ENCODE measurements at places on chromosomes 13 and 19. TPM values are rescaled to one million over a fixed set of nuclear protein-coding genes. Genes with fewer than 3 reads are reported as not detected.

- H3K4me1 ChIP-seq, result peaks cover 7% of the 10 kb centered on the region
- peaks cover 1% of the 10 kb centered on the region for H3K36me3 ChIP-seq
- peak; percentile 89 for DNase-seq
- no peak overlapping the region for H3K27ac ChIP-seq
- H3K4me3 ChIP-seq, result no peak overlapping the region
Measured at GRCh38 chr19:48351341-48351752, 12.4 kb downstream of the TMEM143 start.

The ZIC2 gene
- total RNA-seq, result not detected

GRCh38 chr13:22278336-22278929 lies 607.6 kb downstream of the FGF9 start:
- peak; percentile 81 for DNase-seq
- no peaks in the 10 kb centered on the region for H3K27me3 ChIP-seq
- H3K36me3 ChIP-seq, result no peaks in the 10 kb centered on the region
- H3K27ac ChIP-seq, result no peak overlapping the region
- no peak overlapping the region for H3K4me3 ChIP-seq

GRCh38 chr13:79406597-79406908 lies 498 bp upstream of the RBM26 start:
- peak overlapping the region; percentile 98 for H3K27ac ChIP-seq
- H3K36me3 ChIP-seq, result peaks cover 26% of the 10 kb centered on the region
- no peaks in the 10 kb centered on the region for H3K27me3 ChIP-seq
- peaks cover 43% of the 10 kb centered on the region for H3K4me1 ChIP-seq

GRCh38 chr13:60494296-60494695 lies 97.3 kb downstream of the TDRD3 start:
- H3K27ac ChIP-seq, result no peak overlapping the region
- H3K36me3 ChIP-seq, result peaks cover 58% of the 10 kb centered on the region
- H3K27me3 ChIP-seq, result no peaks in the 10 kb centered on the region
- H3K4me3 ChIP-seq, result no peak overlapping the region
- no peak for DNase-seq
- H3K4me1 ChIP-seq, result no peaks in the 10 kb centered on the region

DNA sequence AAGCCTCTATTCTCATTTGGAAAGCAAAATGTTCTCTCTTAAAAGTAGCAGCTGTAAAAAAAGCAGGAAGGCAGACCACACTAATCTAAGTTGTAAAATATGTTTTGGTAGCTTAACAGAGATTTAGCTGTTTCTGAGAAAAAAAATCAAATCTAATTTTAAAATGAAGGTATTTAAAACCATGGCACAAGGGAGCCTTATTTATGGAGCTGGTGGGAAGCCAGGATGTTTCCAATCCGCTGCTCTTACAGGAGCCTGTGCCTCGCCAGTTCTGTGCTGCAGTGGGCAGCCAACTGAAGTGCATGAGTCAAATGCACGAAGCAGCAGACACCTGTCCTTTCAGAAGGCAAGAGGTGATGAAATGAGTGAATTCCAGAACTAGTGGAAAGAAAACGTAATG lies 28.2 kb downstream of the GPC6 start:
- H3K27me3 ChIP-seq, result no peaks in the 10 kb centered on the region
- H3K4me1 ChIP-seq, result no peaks in the 10 kb centered on the region
- H3K4me3 ChIP-seq, result no peak overlapping the region
- DNase-seq, result no peak

DNA sequence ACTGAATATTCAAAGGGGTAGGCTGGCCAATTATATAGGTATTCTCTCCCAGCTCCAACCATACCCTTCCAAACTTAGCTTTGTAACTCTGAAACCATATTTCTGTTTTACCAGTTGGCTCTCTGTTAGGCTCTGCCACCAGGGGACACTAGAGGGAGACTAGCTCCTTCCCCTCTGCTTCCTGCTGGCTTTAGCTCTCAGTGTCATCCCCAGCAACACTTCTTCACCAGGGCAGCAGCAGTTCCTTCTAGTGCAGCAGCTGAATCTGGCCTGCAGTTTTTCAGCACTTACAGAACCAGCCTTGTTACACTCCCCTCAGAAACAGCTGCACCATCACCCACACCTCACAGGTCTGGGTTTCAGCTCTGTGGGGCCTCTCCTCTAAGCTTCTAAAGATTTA lies 51.0 kb upstream of the DOCK9 start:
- H3K27me3 ChIP-seq, result no peaks in the 10 kb centered on the region
- peaks cover 80% of the 10 kb centered on the region for H3K4me1 ChIP-seq
- H3K36me3 ChIP-seq, result peaks cover 9% of the 10 kb centered on the region
- DNase-seq, result peak; percentile 73
- no peak overlapping the region for H3K4me3 ChIP-seq

- no peaks in the 10 kb centered on the region for H3K27me3 ChIP-seq
- H3K36me3 ChIP-seq, result no peaks in the 10 kb centered on the region
- DNase-seq, result no peak
- peaks cover 5% of the 10 kb centered on the region for H3K4me1 ChIP-seq
- no peak overlapping the region for H3K4me3 ChIP-seq
Measured at GRCh38 chr19:8639821-8640401, 9.5 kb downstream of the NFILZ start.

GRCh38 chr19:42606660-42607351 lies 12.1 kb upstream of the CEACAM8 start:
- no peak overlapping the region for H3K27ac ChIP-seq
- DNase-seq, result peak; percentile 78
- H3K36me3 ChIP-seq, result no peaks in the 10 kb centered on the region

The CACNG7 gene
- not detected for total RNA-seq

GRCh38 chr13:30851697-30852096 lies 54.4 kb upstream of the MEDAG start:
- H3K4me3 ChIP-seq, result no peak overlapping the region
- H3K27ac ChIP-seq, result no peak overlapping the region
- DNase-seq, result no peak
- peaks cover 10% of the 10 kb centered on the region for H3K4me1 ChIP-seq

- H3K4me3 ChIP-seq, result no peak overlapping the region
- H3K36me3 ChIP-seq, result no peaks in the 10 kb centered on the region
- DNase-seq, result no peak
Measured at GRCh38 chr13:83995930-83996329, 113.7 kb upstream of the SLITRK1 start.

DNA sequence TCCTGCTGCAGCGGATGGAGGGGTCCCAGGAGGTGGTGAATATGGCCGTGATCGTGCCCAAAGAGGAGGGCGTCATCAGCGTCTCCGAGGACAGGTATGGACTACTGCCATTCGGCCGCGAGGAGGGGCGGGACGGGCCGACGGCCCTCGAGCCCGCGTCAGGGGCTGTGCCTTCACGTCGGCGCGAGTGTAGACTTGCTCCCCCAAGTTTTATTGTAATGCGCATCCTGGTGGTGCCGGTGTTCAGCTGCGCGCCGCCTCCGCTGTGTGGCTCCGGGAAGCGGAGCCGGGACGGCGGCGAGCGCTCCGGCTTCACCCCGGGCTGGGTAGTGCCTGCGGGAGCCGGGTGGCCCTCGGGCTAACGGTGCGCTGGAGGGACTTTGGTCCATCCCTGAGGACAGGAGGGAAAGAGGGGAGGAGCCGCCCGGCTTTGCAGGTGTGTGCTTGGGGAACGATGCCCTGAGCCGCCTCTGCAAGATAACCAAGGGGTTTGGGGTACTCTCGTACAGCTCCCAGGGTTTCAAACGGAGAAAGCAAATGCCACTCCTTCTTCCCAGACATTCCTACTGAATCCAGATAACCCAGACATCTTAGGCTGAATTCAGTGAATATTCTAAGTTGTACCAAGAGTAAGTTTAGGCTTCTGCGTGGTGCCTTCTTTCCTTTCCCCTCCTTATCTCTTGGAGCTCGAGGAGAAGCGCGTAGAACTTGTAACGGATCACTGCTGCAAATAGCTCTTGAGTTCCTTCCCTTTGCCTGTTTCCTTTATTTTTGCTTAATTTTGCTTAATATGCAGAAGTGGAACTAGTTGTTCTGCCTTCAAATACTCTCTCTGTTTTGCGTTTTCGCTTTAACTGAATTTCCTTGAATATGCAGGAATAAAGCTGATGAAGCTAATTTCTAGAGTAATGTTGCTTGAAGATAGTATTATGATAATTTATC lies 740 bp downstream of the WDFY2 start:
- H3K4me3 ChIP-seq, result peak overlapping the region; percentile 80
- peaks cover 40% of the 10 kb centered on the region for H3K4me1 ChIP-seq
- H3K27me3 ChIP-seq, result no peaks in the 10 kb centered on the region
- peaks cover 2% of the 10 kb centered on the region for H3K36me3 ChIP-seq
- peak overlapping the region; percentile 96 for H3K27ac ChIP-seq

DNA sequence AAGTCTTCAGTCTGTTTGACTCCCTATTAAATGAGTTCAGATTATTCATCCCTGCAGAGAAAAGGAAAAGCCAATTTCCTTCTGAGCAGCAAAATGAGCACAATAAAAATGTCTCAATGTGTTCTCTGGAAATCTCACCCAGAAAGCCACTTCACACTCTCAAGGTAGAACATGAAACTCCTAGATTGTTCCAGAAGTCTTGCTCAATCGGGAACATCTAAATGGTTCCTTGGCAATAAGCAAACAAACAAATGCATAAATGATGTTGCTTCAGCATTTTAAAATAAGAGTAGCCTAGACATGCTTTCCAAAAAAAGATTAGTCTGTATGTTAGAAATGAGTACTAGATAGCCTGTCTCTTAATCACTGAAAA lies 59.7 kb upstream of the TNFRSF19 start:
- H3K4me3 ChIP-seq, result no peak overlapping the region
- no peak for DNase-seq
- peaks cover 15% of the 10 kb centered on the region for H3K27me3 ChIP-seq
- no peak overlapping the region for H3K27ac ChIP-seq
- no peaks in the 10 kb centered on the region for H3K36me3 ChIP-seq

DNA sequence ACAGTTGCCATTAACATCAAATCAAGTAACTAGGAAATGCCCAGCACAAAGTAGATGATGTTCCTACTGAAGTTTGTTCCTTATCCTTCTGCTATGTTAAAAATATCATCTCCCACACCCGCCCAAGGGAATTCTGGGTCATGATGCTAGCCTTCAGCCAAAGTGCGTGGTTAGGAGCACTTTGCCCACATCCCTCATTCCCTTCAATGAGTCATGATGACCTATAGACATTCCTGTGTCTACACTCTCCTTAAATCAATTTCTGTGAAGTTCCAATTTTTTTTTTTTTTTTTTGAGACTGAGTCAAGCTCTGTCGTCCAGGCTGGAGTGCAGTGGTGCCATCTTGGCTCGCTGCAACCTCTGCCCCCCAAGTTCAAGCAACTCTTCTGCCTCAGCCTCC lies 17.0 kb downstream of the RXFP2 start:
- H3K4me1 ChIP-seq, result no peaks in the 10 kb centered on the region
- no peaks in the 10 kb centered on the region for H3K36me3 ChIP-seq
- no peak for DNase-seq
- H3K27ac ChIP-seq, result no peak overlapping the region
- H3K27me3 ChIP-seq, result peaks cover 6% of the 10 kb centered on the region

The RNU6-9 gene
- not detected for total RNA-seq

GRCh38 chr13:42495751-42496150 lies 78.2 kb upstream of the TNFSF11 start:
- H3K27me3 ChIP-seq, result no peaks in the 10 kb centered on the region
- H3K4me3 ChIP-seq, result no peak overlapping the region
- H3K27ac ChIP-seq, result peak overlapping the region; percentile 50
- peaks cover 46% of the 10 kb centered on the region for H3K4me1 ChIP-seq
- DNase-seq, result no peak
- H3K36me3 ChIP-seq, result no peaks in the 10 kb centered on the region

- no peak overlapping the region for H3K27ac ChIP-seq
- no peaks in the 10 kb centered on the region for H3K36me3 ChIP-seq
- DNase-seq, result no peak
- H3K4me3 ChIP-seq, result no peak overlapping the region
- H3K27me3 ChIP-seq, result no peaks in the 10 kb centered on the region
- H3K4me1 ChIP-seq, result no peaks in the 10 kb centered on the region
Measured at GRCh38 chr19:31962561-31962996, 382.8 kb upstream of the ZNF507 start.

- peaks cover 3% of the 10 kb centered on the region for H3K4me1 ChIP-seq
- no peak overlapping the region for H3K27ac ChIP-seq
- H3K36me3 ChIP-seq, result no peaks in the 10 kb centered on the region
- H3K4me3 ChIP-seq, result peak overlapping the region; percentile 37
- no peak for DNase-seq
Measured at GRCh38 chr13:22915442-22916082, 265.2 kb upstream of the SGCG start.

DNA sequence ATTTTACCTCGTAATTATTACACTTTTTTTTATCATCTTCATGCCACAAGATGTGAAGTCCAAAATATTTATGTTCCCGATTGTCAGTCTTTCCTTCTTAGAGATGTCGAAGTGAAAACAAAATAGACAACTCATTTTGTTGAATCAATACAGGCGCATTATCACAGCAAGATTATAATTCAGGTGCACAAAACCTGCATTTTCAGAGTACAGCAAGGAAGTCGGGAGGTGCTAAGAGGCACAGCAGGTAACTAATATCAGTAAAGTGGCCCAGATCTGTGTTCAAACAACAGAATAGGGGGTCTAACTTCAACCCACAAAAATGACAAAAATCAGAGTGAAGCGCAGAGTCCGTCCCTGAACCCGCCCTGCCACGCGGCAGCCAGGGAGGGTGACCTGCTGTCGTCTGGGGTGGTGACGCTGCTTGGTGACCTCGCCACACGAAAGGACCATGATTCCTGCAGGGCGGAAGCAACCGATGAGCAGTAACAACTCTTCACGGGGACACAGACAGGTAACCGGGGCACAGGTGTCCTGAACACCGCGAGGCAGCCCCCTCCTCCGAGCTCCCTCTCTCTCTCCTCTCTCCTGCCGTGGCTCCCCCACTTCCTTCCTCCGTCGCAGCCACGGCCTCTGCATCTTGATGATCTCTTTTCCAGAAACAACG lies 50.9 kb upstream of the SPACA7 start:
- no peaks in the 10 kb centered on the region for H3K36me3 ChIP-seq
- H3K27ac ChIP-seq, result no peak overlapping the region
- no peak overlapping the region for H3K4me3 ChIP-seq
- no peak for DNase-seq
- H3K4me1 ChIP-seq, result no peaks in the 10 kb centered on the region

DNA sequence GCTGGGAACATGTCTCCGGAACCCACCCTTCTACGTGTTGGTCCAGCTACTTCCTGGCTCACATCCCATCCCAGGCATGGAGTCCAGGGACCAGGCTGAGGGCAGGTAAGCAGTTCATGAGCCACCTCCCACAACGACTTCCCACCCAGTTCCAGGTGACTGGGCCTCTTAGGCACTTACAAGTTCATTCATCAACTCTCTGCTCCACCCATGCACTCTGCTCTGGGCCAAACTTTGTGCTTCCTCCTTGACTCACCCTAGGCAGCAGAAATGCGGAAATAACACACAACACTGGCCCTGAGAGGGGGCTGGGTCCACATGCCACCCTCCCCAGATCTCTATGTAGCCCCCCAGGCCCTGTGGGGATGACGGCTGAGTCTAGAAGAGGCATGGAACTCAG lies 20.5 kb downstream of the IQCN start:
- no peaks in the 10 kb centered on the region for H3K36me3 ChIP-seq
- H3K4me1 ChIP-seq, result peaks cover 2% of the 10 kb centered on the region
- no peak overlapping the region for H3K4me3 ChIP-seq
- no peak for DNase-seq
- no peak overlapping the region for H3K27ac ChIP-seq
- H3K27me3 ChIP-seq, result peaks cover 19% of the 10 kb centered on the region

GRCh38 chr19:1065606-1066109 lies 1.3 kb upstream of the ARHGAP45 start:
- DNase-seq, result no peak
- H3K27ac ChIP-seq, result no peak overlapping the region
- no peaks in the 10 kb centered on the region for H3K27me3 ChIP-seq
- peaks cover 33% of the 10 kb centered on the region for H3K4me1 ChIP-seq
- peaks cover 21% of the 10 kb centered on the region for H3K36me3 ChIP-seq

GRCh38 chr13:106344342-106344741 lies 191.1 kb downstream of the EFNB2 start:
- H3K4me1 ChIP-seq, result no peaks in the 10 kb centered on the region
- H3K4me3 ChIP-seq, result no peak overlapping the region
- no peak for DNase-seq
- H3K36me3 ChIP-seq, result no peaks in the 10 kb centered on the region

The SLC5A5 gene
- 0.99 TPM for total RNA-seq

- no peak overlapping the region for H3K27ac ChIP-seq
Measured at GRCh38 chr19:45293682-45294081, 29.0 kb downstream of the CKM start.

The IFT88 gene
- total RNA-seq, result 2.2 TPM

The MEDAG gene
- total RNA-seq, result not detected
